CD8-positive, alpha-beta memory T cell (primary cell): ENCODE measurements at places on chromosomes 12 and 14.

DNA sequence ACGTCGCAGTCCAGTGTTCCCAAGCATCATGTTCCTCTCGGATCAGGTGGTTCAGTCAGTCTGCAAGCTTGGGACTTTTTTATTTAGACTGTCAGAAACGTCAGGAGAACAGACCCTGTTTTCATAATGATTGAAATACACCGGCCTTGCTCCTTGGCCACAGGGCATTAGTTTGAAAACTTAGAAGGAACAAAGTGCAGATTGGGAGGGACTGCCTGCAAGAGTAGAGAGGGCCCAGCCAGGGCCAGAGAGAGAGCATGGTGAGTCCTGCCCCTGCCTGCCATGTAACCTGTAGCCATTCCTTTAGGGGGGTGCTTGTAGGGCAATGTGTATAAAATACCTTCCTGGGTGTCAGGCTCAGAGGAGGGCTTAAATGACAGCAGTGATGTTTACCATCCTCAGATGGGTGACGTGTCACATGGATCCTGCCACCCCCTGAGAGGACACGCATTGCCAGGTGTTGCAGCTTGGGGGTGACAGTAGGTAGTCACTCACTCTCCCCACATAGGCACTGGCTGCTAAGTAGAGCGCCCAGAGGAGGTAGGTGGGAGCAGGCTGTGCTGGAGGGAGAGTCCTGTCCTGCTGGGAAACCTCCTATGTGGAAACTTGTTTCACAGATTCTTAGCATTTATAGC is 45.7 kb downstream of the MMAB start:
- no peak overlapping the region for H3K27ac ChIP-seq
- H3K27me3 ChIP-seq, result no peaks in the 10 kb centered on the region
- H3K4me1 ChIP-seq, result no peaks in the 10 kb centered on the region
- no peak for DNase-seq
- H3K36me3 ChIP-seq, result peaks cover 26% of the 10 kb centered on the region

DNA sequence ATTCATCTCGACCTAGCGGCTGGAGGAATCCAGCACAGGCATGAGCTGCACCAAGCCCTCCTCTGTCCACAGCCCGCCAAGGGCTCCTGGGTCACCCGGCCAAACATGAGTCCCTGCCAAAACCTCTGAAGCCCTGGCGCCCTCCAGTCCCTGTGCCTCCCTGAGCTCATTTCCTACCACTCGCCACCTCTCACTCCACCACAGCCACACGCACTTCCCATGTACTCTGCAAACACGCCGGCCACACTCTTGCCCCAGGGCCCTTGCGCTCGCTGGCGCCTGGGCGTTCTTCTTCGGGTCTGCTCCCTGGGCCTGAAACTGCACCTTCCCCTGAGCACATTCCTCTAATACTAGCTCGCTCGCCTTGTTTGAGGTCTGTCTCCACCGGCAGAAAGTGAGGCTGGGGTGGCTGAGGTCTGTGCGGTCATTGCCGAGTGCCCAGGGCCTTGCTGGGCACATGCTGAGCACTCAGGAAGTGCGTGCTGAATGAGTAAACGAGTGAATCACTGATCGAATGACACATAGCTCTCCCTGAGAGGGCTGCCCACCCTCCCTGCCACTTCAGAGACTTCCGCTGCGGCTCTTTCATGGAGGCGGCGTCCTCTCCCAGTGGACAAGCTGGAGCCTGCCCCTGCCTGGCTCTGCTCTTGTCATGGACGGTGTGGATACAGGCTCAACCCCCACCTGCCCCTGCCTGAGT is 33.7 kb upstream of the DLK1 start:
- H3K4me1 ChIP-seq, result no peaks in the 10 kb centered on the region
- no peak for DNase-seq
- peak overlapping the region; percentile 24 for H3K27ac ChIP-seq
- no peak overlapping the region for H3K4me3 ChIP-seq
- H3K36me3 ChIP-seq, result no peaks in the 10 kb centered on the region

DNA sequence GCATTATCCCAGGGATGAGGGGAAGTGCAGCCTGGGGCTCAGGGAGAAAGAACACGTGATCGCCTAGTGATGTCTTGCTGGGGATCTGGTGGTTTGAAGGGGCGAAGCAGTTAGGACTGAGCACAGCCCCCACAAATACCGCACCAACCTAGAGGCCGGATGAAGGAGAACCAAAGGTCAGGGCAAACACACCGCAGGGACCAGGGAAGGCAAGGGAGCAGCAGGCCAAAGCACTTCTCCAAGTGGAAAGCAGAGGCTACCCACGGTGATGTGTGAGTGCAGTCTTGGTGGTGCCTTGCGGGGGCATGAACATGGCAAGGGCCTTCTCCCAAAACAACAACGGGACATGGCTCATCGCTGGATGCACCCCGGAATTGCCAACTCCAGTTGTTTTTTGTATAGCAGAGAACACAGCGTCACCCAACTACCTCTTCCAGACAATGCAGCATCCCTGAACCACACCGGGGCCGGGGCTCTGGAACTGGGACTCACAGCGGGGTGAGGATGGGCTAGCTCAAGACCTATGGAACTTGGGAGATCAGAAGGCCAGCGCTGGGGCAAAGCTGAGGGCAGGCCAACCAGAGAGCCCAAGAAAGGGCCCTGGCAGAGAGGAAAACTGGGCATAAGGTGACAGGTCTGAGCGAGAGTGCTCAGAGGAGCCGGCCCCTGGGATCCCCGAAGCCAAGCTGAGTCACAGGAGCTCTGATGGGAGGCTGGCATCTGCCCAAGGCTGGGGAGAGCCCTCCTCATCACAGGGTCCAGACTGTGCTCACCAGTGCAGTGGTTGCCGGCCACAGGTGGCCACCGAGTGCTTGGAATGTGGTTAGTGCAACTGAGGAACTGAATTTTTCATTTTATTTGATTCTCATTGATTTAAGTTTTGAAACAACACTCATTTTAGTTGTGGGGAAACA is 11.1 kb downstream of the GALNT16 start:
- H3K36me3 ChIP-seq, result no peaks in the 10 kb centered on the region
- no peak overlapping the region for H3K27ac ChIP-seq
- no peak overlapping the region for H3K4me3 ChIP-seq
- H3K27me3 ChIP-seq, result no peaks in the 10 kb centered on the region

DNA sequence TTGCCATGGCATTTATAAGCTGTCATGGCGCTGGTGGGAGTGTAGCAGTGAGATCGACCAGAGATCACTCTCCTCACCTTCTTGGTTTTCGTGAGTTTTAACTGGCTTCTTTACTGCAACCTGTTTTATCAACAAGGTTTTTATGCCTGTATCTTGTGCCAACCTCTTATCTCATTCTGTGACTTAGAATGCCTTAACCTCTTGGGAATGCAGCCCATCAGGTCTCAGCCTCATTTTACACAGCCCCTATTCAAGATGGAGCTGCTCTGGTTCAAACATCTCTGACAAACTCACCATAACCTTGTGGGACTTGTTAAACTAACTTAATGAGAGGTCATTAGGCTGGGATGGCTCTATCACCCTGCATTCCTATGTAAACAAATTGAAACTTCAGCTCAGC is 151.3 kb downstream of the CAND1 start:
- H3K4me3 ChIP-seq, result no peak overlapping the region
- DNase-seq, result no peak
- H3K4me1 ChIP-seq, result no peaks in the 10 kb centered on the region
- H3K36me3 ChIP-seq, result no peaks in the 10 kb centered on the region

DNA sequence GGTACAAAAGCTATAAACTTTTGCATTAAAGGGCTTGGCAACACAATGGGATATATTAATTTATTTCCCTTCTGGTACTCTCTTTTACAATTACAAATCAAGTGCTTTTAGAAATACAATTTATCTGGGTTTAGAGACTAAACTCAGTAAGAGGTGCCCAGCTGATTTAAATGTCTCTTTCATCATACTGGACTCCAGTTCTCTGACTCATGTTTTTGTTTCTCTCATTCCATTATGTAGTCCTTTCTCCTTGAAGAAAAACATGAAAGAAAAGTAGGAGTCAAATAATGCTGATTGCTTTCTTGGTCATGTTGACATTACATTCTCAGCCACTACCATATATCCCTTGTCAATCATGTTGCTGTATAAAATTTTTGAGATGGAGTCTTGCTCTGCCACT is 36.3 kb upstream of the CFL2 start:
- no peak overlapping the region for H3K27ac ChIP-seq
- DNase-seq, result no peak
- no peak overlapping the region for H3K4me3 ChIP-seq
- H3K36me3 ChIP-seq, result peaks cover 6% of the 10 kb centered on the region

- H3K27me3 ChIP-seq, result no peaks in the 10 kb centered on the region
- no peaks in the 10 kb centered on the region for H3K4me1 ChIP-seq
- DNase-seq, result no peak
Observed at GRCh38 chr12:59927032-59927431, 331.2 kb downstream of the SLC16A7 start.

- DNase-seq, result no peak
- H3K27me3 ChIP-seq, result peaks cover 3% of the 10 kb centered on the region
- H3K4me1 ChIP-seq, result no peaks in the 10 kb centered on the region
- no peak overlapping the region for H3K27ac ChIP-seq
- no peak overlapping the region for H3K4me3 ChIP-seq
- no peaks in the 10 kb centered on the region for H3K36me3 ChIP-seq
Observed at GRCh38 chr14:88242446-88242845, 80.6 kb downstream of the KCNK10 start.

DNA sequence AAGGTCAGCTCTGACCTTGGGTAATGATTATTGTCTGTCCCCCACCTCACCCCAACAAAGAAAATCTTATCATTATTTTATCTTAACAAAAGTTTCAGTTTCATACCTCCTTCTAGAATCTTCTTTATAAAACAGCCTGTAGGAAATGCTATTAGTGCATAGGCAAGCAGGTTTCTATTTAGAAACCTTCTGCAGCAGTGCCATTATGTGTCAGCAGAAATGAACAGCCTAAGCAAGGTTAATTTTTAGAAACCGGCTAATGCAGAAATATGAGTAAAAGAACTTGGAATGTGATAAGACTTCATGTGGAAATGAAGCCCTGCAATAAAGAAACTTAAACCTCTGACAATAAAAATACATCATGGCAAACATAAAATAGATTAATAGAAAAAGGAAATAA is 814.4 kb downstream of the FSCB start:
- no peaks in the 10 kb centered on the region for H3K36me3 ChIP-seq
- H3K4me3 ChIP-seq, result no peak overlapping the region
- no peaks in the 10 kb centered on the region for H3K27me3 ChIP-seq
- no peak for DNase-seq
- no peak overlapping the region for H3K27ac ChIP-seq

DNA sequence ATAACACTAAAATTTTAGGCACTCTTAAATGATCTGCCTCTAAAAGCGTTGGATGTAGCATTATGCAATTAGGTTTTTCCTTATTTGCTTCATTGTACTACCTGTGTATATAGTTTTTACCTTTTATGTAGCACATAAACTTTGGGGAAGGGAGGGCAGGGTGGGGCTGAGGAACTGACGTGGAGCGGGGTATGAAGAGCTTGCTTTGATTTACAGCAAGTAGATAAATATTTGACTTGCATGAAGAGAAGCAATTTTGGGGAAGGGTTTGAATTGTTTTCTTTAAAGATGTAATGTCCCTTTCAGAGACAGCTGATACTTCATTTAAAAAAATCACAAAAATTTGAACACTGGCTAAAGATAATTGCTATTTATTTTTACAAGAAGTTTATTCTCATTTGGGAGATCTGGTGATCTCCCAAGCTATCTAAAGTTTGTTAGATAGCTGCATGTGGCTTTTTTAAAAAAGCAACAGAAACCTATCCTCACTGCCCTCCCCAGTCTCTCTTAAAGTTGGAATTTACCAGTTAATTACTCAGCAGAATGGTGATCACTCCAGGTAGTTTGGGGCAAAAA is 4.1 kb downstream of the CDKN1B start:
- no peaks in the 10 kb centered on the region for H3K27me3 ChIP-seq
- peak; percentile 50 for DNase-seq
- peak overlapping the region; percentile 96 for H3K4me3 ChIP-seq
- H3K4me1 ChIP-seq, result peaks cover 22% of the 10 kb centered on the region
